ENCODE measurements at places on chromosomes 7 and 10.

DNA sequence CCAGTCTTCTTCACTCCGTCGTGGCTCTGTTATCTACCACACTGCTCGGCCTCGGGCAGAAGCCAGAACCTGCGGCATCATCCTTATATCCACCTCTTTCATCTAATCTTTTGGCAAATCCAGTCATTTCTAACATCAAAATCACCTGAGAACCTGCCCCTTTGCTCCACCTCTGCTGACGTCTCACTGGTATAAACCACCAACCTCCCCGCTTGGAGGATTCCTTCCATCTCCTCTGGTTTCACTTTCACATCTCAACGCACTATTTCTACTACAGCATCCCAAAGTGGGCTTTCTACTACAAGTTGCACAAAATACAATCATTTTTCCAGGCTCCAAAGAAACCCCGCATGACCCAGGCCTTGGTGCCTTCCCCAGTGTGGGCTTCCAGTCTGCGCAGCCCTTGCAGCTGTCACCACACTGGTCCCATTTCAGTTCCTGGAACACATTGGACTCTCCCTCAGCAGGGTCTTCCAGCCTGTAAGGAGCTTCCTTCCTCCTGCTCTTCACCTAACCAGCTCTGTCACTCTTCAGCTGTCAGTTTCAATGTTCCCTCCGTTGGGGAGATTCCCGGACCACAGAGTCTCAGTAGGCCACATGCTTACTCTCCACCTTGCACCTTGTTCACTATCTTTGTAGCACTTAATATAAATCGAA, 85.0 kb downstream of the PRKCQ start:
- peak; percentile 26 for DNase-seq

GRCh38 chr7:47830015-47830414, 118.3 kb downstream of the PKD1L1 start:
- no peak for DNase-seq

- no peak for DNase-seq
Measured at GRCh38 chr10:88865281-88865876, 13.7 kb upstream of the ANKRD22 start.

GRCh38 chr10:100138921-100139496, 46.8 kb downstream of the ERLIN1 start:
- no peak for DNase-seq

DNA sequence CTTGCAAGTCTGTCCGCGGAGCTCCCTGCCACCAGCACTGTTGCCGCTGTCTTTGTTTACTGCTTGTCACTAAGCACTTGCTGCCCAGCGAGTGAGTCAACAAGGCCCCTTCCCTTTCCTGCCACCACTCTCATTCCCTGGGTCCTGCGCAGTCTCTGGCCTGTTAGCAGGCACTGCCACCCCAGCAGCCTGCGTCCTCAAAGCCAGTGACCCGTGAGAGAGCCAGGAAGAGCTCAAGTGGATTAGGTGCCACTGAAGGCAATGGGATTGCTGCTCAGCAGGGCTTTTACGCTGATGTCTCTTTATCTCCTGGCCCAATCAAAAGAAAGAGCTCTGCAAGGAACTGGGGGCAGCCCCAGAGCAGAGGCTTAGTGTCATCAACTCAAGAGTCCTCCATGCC, at the start of gene FRMPD2:
Gene FRMPD2, minus strand, starts transcription at position 61 of the 400 bp plus-strand sequence. CDS start 129 bp downstream, outside the sequence.
- no peak for DNase-seq

GRCh38 chr7:116227678-116228239, 17.4 kb downstream of the TES start:
- no peak for DNase-seq

DNA sequence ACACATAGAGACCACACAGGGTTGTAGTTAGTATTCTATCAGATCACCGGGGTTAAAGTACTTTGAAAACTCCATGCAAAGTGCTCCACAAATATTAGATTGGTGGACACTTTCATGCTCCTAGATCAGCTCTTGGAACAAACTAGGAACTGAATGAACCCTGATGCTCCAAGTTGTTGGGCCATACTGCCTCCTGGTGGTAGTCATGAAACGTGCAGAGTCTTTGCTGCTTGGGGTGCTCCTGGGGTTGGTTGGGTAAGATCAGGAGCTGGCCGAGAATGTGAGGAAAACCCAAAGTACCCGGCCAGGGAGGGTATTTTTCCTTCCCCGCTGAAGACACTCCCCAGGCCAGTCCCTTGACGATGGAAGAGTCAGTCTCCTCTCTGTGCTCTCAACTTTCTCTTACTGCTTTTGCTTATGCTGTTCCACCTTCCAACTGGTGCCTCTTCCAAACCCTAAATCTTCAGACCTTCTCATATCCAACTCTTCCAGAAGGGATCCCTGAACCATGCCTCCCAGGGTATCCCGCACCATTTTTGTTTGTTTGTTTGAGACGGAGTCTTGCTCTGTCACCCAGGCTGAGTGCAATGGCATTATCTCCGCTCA, 918 bp upstream of the RPEL1 start:
- DNase-seq = peak; percentile 24

GRCh38 chr7:37150180-37150579, 298.5 kb downstream of the ELMO1 start:
- DNase-seq = no peak

DNA sequence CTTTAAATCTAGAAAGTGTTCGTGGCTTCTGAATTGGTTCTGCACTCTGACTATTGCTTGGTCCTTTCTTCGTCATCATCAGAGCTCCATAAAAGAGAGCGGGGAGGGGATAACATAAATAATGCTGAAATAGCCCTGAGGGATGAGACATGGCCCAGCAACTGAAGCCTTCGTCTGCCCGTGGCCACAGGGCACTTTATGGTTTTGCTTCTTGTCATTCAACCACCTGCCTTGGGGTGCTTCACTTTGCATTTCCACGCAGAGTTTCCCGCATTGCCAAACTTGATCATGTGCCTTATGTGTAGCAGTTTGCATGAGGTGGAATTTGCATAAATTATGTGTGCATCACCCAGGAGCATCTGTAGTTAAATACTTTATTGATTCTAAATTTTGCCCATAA, 15.9 kb downstream of the GSTO2 start:
- no peak for DNase-seq

DNA sequence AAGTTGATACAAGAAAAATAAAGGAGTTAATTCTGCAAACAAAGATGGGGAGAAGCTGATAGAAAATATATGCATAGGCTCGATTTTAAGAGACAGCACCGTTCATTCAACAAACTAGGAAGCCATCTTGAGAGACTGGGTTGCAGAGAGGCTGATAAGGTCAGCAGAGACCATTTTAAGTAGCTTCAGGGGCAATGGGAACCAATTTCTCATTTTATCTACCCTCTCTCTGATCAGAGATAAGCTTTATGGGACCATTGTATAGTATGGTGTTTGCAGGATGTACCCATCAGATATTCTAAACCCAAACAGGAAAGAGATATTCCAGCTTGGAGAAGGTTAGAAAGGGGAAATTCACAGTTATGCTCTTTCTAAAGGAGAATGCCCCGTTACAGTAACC, 499.5 kb downstream of the SORCS3 start:
- DNase-seq = no peak

GRCh38 chr10:14815681-14816080, 22.2 kb downstream of the CDNF start:
- no peak for DNase-seq

DNA sequence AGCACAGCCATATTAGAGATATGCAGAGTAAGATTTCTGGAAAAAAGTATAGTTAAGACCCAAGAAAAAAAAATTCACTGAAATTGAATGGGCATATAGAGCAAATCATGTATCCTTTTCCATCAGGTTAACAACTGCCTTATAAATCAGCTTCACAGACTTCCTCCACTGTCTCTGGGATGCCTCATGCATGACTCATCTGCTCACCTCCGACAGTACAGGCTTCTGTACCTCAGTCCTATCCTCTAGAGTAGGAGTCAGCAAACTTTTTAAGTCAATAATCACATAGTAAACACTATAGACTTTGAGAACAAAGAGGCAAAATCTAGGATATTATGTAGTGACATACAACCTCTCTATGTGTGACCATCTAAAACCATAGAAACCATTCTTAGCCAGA, 211.6 kb upstream of the SP8 start:
- no peak for DNase-seq

- no peak for DNase-seq
Measured at GRCh38 chr7:68295386-68295785, 1298.8 kb downstream of the TYW1 start.

DNA sequence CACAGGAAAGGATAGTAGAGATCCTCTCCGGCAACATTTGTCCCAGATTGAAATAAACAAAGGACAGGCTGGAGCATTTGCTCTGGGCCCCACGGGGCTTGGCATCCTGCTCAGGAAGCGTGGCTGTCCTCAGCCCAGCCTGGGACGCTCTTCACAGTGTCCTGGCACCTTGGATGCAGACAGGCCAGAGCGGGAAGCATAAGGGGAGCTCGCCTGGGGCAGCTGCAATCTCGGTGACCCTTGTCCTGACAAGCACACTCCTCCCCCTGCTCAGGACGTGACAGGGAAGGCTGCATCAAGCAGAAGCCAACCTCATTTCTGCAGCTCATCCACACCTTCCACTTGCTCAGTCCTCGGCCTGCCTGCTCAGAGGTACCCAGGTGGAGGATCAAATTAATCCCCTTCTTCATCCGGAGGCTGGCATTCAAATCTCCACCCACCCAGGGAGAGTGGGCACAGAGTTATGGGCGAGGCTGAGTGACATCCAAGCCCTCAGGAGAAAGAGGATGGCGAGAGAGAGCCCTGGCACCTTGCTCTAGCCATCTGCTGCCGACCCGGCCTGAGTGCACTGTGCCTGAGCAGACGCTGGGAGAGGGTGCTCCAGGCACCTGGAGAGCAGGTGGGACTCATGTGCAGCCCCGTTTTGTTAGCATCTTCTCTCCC, 47.6 kb downstream of the ABRAXAS2 start:
- no peak for DNase-seq

GRCh38 chr10:64505501-64505900, 984.3 kb downstream of the REEP3 start:
- DNase-seq = no peak

DNA sequence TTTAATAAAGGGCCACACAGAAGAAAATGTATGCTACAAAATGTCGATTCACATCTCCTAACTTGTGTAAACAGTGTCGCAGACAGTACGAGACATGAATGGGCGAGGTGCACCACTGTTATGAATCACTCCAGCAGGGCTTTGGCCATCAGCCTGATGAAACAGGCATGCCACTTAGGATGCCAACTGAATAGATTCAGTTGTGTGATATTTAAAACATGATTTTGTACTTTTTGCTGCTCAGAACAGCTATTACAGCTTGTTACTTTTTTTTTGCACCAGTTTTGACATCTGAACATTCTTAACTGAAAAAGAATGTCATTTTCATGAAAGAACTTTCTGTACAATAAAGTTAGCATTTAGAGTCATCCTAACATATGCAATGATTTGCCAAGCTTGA, 138.1 kb downstream of the VTI1A start:
- DNase-seq = no peak

- DNase-seq = no peak
Measured at GRCh38 chr10:78779339-78779955, 289.3 kb upstream of the ZMIZ1 start.

- DNase-seq = no peak
Measured at GRCh38 chr10:88190123-88190522, 326.7 kb downstream of the PTEN start.

DNA sequence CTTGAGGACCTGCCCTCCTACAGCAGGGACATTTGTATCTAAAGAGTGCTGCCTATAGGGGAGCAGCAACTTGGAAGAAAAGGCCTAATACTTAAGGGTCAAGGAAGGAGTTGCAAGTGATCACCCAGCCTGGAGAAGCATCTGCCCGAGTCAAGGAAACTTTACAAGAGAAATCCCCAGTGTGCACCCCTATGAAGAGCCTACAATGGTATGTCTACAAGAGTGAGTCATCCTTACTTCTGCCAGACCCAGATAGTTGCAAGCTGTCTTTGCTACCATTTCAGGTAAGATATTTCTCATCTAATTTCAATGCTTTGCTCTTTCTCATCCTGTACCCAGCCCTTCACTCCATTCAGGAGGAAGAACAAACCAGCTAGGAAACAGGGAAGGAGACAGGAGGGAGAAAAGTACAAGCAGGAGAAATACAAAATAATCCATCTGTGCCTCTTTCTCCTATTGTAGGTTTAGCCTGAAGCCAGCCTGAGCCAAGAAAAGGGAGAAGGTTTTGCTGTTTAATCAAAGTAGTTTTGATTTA, 34.4 kb upstream of the AGR3 start:
- DNase-seq = no peak

All from stimulated activated naive CD4-positive, alpha-beta T cell (primary cell).